ENCODE measurements at places on chromosomes 7 and 10. TPM values are rescaled to one million over a fixed set of nuclear protein-coding genes. Genes with fewer than 3 reads are reported as not detected.

GRCh38 chr7:50327443-50327842 lies 22.9 kb downstream of the IKZF1 start:
- H3K4me1 ChIP-seq = no peaks in the 10 kb centered on the region
- no peak overlapping the region for H3K27ac ChIP-seq
- no peak for DNase-seq
- H3K27me3 ChIP-seq = peaks cover 98% of the 10 kb centered on the region
- H3K4me3 ChIP-seq = no peak overlapping the region
- H3K36me3 ChIP-seq = no peaks in the 10 kb centered on the region

DNA sequence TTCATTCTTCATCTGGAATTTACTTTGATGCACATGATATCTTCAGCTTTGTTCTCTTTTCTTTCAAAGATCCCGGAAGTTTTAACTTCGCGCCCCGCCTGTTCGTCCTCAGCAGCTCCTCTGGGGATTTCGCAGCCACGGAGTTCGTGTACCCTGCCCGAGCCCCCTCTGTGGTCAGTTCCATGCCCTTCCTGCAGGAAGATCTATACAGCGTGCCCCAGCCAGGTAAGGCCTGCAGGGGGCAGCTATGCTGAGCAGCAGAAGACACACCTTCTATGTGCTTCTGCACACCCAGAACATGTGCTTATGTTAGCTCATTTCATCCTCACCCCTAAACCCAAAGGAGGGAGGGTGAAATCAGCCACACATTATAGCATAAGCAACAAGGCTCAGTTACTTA lies 79.7 kb upstream of the LYZL2 start:
- H3K27me3 ChIP-seq = no peaks in the 10 kb centered on the region
- DNase-seq = no peak
- no peak overlapping the region for H3K4me3 ChIP-seq
- H3K36me3 ChIP-seq = no peaks in the 10 kb centered on the region

GRCh38 chr7:111873326-111873646 lies 311.0 kb upstream of the IMMP2L start:
- no peaks in the 10 kb centered on the region for H3K4me1 ChIP-seq
- H3K4me3 ChIP-seq = no peak overlapping the region
- DNase-seq = no peak
- H3K36me3 ChIP-seq = no peaks in the 10 kb centered on the region
- H3K27me3 ChIP-seq = no peaks in the 10 kb centered on the region
- no peak overlapping the region for H3K27ac ChIP-seq

- no peak for DNase-seq
- H3K27ac ChIP-seq = no peak overlapping the region
- peaks cover 7% of the 10 kb centered on the region for H3K4me1 ChIP-seq
Measured at GRCh38 chr10:99387071-99387470, 43.4 kb downstream of the GOT1 start.

GRCh38 chr7:118878336-118878735 lies 653.8 kb downstream of the ANKRD7 start:
- H3K27ac ChIP-seq = no peak overlapping the region
- H3K27me3 ChIP-seq = no peaks in the 10 kb centered on the region
- no peaks in the 10 kb centered on the region for H3K36me3 ChIP-seq
- no peak for DNase-seq
- no peaks in the 10 kb centered on the region for H3K4me1 ChIP-seq

DNA sequence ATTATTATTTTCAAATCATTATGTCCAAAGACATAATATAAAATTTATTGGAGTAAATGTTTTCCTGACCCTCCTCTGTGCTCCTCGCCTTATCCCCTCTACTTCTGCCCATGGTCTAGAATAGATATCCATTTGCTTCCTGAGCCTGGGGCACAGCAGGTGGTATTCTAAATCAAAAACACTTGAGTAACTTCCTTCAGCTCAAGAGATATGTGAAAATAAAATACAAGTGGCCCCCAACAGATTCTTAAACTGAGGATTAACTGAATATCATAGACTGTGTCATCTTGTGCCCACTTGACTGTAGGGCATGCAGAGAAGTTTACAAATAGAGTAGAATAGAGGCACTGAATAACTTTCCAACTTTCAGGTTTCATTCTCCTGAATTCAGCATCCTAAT lies 59.1 kb downstream of the HGF start:
- H3K27me3 ChIP-seq = no peaks in the 10 kb centered on the region
- no peak for DNase-seq
- H3K4me3 ChIP-seq = no peak overlapping the region

DNA sequence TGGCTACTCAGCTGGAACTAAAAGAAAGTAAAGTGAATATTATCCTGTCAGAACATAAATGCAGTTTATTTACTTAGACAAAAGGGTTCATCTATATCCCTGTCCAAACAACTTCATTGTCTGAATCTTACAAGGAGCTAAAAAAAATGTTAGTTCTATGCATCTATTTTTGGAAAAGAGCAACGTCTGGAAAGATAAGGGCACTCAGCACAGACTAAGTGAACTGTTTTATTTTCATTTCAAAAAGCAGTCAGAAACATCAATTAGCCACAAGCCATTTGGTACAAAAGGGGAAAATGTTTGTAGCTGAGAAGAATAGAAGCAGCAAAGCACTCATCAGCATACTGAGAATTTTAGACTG lies 245.5 kb downstream of the FOXP2 start:
- H3K27me3 ChIP-seq = peaks cover 87% of the 10 kb centered on the region
- DNase-seq = no peak
- H3K27ac ChIP-seq = no peak overlapping the region
- no peaks in the 10 kb centered on the region for H3K4me1 ChIP-seq
- no peaks in the 10 kb centered on the region for H3K36me3 ChIP-seq
- no peak overlapping the region for H3K4me3 ChIP-seq

DNA sequence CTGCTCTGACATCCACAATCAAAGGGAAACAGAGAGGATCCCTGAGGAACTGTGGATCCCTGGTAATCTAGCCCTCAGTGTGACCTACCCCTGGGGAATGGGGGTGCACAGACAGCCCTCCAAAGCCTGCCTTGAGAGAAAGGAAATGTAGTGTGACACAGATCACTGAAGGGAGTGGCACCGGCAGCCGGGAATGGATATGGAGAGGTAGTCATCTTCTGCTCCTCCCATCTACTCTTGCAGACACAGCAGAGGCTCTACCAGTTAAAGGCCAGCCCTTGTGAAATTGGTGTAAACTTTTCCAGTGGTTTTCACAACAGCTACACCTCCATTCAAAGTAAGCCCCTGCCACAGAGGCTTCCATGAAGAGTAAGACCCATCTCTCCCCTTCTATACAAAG lies 144.4 kb downstream of the PCDH15 start:
- H3K4me3 ChIP-seq = no peak overlapping the region
- no peak for DNase-seq
- H3K4me1 ChIP-seq = no peaks in the 10 kb centered on the region
- no peak overlapping the region for H3K27ac ChIP-seq

DNA sequence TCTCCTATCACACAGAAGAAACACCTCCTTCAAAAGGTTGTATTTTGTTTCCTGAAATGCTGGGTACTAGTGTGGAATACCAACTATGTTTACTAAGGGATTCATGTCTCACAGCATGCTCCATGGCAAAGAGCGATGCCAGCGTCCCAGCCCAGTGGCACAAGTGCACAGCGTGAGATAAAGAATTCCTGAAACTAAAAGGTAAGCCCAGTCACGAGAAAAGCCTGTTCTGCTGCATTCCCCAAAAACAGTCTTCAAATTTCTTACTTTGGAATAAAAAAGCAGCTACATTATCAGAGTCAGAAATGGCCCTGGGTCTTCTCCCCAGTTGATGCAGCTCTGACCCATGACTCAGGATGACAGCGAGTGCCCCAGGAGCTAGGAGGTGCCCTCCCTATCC lies 53.1 kb upstream of the DDC start:
- no peaks in the 10 kb centered on the region for H3K27me3 ChIP-seq
- no peak overlapping the region for H3K4me3 ChIP-seq
- no peaks in the 10 kb centered on the region for H3K4me1 ChIP-seq
- no peak overlapping the region for H3K27ac ChIP-seq
- H3K36me3 ChIP-seq = peaks cover 15% of the 10 kb centered on the region
- no peak for DNase-seq

GRCh38 chr7:43653891-43654504 lies 71.1 kb downstream of the STK17A start:
- no peaks in the 10 kb centered on the region for H3K27me3 ChIP-seq
- no peak overlapping the region for H3K27ac ChIP-seq

Gene NPC1L1
- 0.04 TPM for total RNA-seq

- peaks cover 60% of the 10 kb centered on the region for H3K36me3 ChIP-seq
- no peak overlapping the region for H3K4me3 ChIP-seq
- no peak overlapping the region for H3K27ac ChIP-seq
- H3K4me1 ChIP-seq = no peaks in the 10 kb centered on the region
- no peak for DNase-seq
Measured at GRCh38 chr10:73156054-73156453, 11.8 kb downstream of the ECD start.

GRCh38 chr7:2066251-2066919 lies 166.4 kb downstream of the MAD1L1 start:
- H3K36me3 ChIP-seq = no peaks in the 10 kb centered on the region
- peaks cover 10% of the 10 kb centered on the region for H3K4me1 ChIP-seq
- no peaks in the 10 kb centered on the region for H3K27me3 ChIP-seq
- no peak overlapping the region for H3K27ac ChIP-seq
- H3K4me3 ChIP-seq = no peak overlapping the region

DNA sequence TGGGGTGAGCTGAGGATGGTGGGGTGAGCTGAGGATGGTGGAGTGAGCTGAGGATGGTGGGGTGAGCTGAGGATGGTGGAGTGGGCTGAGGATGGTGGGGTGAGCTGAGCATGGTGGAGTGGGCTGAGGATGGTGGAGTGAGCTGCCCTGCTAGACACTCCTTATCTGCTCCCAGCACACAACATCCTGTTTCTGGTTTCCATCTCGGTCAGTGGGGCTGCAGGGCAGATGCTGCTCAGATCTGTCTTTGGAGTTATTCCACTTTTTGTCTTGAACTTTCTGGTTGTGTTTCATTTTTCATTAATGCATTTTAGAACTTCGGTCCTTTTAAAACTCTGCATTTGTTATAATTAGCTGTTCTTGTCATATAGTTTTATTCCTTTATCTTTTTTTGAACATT lies 67.9 kb upstream of the ANTXRL start:
- no peaks in the 10 kb centered on the region for H3K27me3 ChIP-seq
- no peak overlapping the region for H3K4me3 ChIP-seq
- no peak overlapping the region for H3K27ac ChIP-seq
- no peaks in the 10 kb centered on the region for H3K36me3 ChIP-seq
- H3K4me1 ChIP-seq = no peaks in the 10 kb centered on the region

- no peak overlapping the region for H3K4me3 ChIP-seq
- H3K27ac ChIP-seq = no peak overlapping the region
- 0 out of 2 replicates have a peak, but pooled peaks cover 5% of the 10 kb centered on the region for H3K4me1 ChIP-seq
- DNase-seq = peak; percentile 46
Measured at GRCh38 chr10:64617085-64617484, 1095.9 kb downstream of the REEP3 start.

GRCh38 chr10:13953371-13953770 lies 366.6 kb downstream of the PRPF18 start:
- H3K27me3 ChIP-seq = no peaks in the 10 kb centered on the region
- no peak overlapping the region for H3K4me3 ChIP-seq
- no peaks in the 10 kb centered on the region for H3K4me1 ChIP-seq

DNA sequence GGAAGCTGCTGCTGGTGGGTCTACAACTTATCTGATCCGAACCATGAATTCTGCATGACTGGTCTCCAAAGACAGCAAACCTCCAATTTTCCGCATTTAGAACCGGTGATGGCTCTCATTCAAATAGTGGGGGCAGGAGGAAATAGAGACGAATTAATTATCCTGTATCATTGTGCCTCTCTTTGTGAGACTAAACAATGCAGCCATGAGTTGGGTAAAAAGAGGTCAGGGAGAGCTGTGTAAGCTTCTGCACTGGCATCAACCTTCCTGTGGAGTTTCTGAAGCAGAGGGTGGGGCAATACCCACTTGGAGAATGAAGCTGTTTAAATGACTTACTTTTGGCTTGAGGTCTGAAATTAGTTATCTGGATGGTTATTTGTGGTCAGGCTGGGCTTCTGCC lies 266.4 kb downstream of the SORCS3 start:
- no peaks in the 10 kb centered on the region for H3K4me1 ChIP-seq
- H3K27ac ChIP-seq = no peak overlapping the region
- 0 out of 2 replicates have a peak, but pooled peaks cover 3% of the 10 kb centered on the region for H3K27me3 ChIP-seq
- H3K4me3 ChIP-seq = no peak overlapping the region

Gene CALHM3
- 4.1 TPM for total RNA-seq

Gene MYL10
- total RNA-seq = 0.69 TPM

Gene HGF
- total RNA-seq = 0.15 TPM

DNA sequence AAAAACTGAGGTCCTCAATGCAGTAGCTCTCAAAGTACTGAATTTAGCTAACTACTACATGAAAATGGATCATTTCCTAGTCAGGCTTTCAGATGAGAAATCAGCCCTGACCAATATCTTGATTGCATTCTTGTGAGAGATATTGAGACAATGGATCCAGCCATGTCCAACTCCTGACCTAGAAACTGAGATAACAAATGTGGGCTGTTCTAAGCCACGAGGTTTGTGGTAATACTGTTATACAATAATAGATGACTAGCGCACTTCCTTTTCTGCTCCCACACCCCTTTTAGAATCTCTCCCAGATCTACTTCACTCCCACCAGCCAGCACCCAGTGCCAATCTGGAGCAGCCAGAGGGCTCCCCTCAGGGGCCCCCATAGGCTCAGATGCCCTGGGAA lies 209.3 kb upstream of the KMT2E start:
- no peaks in the 10 kb centered on the region for H3K36me3 ChIP-seq
- H3K4me3 ChIP-seq = no peak overlapping the region
- H3K27ac ChIP-seq = no peak overlapping the region
- no peak for DNase-seq

DNA sequence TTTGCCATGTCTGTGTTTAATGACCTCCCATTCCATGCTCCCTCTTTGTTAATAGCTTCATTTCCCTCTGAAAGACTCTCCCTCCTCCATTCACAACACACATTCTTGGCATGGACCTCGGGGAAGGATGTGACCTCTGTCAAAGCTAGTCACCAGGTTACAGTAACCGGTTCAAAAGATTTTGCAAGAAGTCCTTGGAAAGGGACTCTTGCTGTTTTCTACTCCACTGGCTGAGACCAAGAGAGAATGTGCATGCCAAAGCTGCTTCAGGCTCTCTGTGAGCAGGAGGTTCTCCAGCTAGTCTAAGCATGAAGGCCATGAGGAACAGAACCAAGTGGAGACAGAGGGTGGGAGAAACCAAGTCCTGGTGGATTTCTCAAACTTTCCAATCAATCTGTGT lies 732.6 kb downstream of the CCSER2 start:
- no peaks in the 10 kb centered on the region for H3K4me1 ChIP-seq
- H3K36me3 ChIP-seq = no peaks in the 10 kb centered on the region

GRCh38 chr7:35253710-35254495 lies at the start of gene TBX20:
TSS of gene TBX20 (minus strand) at chr7:35254100. CDS start at chr7:35253620, 480 bp downstream.
- peaks cover 30% of the 10 kb centered on the region for H3K27me3 ChIP-seq
- H3K4me1 ChIP-seq = peaks cover 8% of the 10 kb centered on the region
- no peak within 1 kb of the TSS for H3K4me3 ChIP-seq
- H3K27ac ChIP-seq = no peak within 1 kb of the TSS
- no peaks in the 10 kb centered on the region for H3K36me3 ChIP-seq

Gene MYL7
- total RNA-seq = not detected

- no peaks in the 10 kb centered on the region for H3K27me3 ChIP-seq
- no peak overlapping the region for H3K4me3 ChIP-seq
- no peaks in the 10 kb centered on the region for H3K36me3 ChIP-seq
- DNase-seq = no peak
- H3K27ac ChIP-seq = no peak overlapping the region
Measured at GRCh38 chr7:75045881-75046280, 27.7 kb downstream of the RCC1L start.

Measured in PC-3 (cell line).